PC-9 (cell line): ENCODE measurements at places on chromosomes 1 and 21. TPM values are rescaled to one million over a fixed set of nuclear protein-coding genes. Genes with fewer than 3 reads are reported as not detected.

DNA sequence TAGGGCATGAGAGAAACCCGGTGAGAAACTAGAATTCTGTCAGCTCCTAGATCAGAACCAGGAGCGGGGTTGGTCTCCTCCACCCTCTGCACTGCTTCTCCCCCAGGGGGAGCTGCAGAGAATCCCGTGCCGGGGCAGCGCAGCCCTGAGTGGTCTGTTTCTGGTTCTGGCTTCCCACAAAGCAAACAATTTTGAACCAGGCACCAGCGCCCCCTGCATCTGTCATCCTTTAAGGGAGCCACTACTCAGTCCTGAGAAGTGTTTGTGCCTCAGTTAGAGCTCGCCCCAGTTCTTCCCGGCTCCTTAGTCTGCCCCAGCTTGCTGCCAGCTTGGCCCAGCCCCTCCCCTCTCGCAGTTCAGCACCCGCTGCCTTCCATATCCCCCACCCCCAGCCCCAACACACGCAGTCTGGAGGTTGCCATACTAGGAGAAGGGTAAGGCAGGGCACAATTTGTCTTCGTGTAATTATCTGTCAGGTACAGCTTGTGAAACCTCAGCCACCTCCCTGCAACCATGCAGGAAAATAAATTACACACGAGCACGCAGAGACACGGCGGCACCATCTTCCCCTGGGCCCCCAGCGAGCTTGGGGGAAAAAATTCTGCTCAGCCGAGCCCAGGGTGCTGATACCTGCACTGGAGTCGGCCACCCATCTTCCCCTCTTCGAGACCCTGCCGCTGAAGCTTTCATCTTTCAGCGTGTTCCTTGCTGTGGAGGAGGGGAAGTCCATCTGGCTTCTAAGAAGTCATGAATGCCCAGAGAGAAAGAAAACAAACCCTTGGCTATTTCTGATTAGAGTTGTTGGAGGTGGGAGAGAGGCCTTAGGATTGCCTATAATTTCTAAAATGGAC is 62.6 kb upstream of the CD1D start:
- no peak for DNase-seq

DNA sequence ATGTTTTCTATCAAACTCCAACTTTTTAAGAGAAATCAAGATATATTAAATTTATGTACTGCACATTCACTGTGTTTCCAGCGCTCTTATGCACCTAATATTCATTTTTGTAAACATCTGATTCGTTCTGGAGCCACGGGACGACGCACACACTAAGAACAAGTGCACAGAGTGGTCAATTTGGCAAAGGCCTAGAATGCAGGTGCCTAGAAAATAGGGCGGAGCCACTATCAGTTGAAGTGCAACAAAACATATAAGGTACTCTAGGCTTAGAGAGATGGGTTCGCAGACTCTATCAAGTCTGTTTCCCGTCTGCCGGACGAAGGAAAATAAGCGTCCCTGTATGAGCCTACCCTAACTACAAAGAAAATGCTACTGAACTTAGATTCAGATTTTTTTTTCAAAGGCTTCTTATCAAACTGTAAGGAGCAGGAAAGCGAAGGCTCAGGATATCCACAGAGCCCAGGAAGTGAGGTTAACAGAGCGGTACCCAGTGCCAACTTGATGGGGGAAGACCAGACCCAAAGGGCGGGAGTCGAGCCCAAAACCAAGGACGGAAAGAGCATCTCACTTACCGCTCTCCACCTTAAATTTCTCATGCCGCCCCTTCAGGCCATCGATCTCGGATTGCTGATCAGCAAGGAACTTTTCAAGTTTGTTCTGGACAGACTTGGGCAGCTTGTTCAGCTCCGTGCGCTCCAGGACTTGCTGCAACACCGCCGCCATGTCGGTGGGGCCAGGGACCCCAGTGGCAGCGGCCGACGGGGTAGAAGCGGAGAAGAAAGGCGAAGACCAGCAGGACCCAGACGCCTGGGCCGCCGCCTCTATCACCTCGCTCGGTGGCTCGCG is 526 bp downstream of the TPR start:
- DNase-seq, result peak; percentile 8

GRCh38 chr1:116482490-116482889 is 88.3 kb downstream of the CD58 start:
- DNase-seq, result no peak

Gene OR2T11
- not detected in 2 replicates for total RNA-seq

- DNase-seq, result no peak
These were observed 53.5 kb downstream of the CAPN2 start for GRCh38 chr1:223765719-223766340.

GRCh38 chr1:32989160-32990050 is 24.8 kb upstream of the RNF19B start:
- DNase-seq, result peak; percentile 65

DNA sequence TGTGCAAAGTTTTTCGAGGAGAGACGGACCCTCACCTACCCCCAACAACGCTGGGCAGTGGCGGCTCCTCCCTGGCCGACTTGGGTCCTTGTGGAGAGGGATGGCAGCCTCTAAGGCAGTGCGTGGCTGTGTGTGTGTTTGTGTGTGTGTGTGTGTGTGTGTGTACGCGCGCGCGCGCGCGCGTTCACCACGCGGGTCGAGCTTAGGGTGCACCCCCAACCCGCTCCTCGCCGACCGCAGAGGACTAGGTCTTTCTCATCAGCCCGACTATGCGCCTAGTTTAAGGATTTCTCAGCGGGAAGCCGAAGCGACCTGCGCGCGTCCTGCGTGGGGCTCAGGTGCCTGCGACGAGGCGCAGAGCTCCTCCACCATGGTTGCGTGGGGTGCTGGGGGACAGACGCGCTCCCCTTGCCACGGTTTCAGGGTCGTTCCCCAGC is 940 bp downstream of the SOX13 start:
- DNase-seq, result no peak

GRCh38 chr1:234778221-234779159 is 168.5 kb upstream of the IRF2BP2 start:
- DNase-seq, result no peak

GRCh38 chr1:234896477-234897389 is 231.9 kb downstream of the TOMM20 start:
- no peak for DNase-seq

Gene CNR2
- total RNA-seq, result not detected in 2 replicates

GRCh38 chr1:26529655-26530409 is at the start of gene RPS6KA1:
RPS6KA1 (plus strand) TSS chr1:26529761; CDS start chr1:26529921, 160 bp downstream.
- peak; percentile 73 for DNase-seq

DNA sequence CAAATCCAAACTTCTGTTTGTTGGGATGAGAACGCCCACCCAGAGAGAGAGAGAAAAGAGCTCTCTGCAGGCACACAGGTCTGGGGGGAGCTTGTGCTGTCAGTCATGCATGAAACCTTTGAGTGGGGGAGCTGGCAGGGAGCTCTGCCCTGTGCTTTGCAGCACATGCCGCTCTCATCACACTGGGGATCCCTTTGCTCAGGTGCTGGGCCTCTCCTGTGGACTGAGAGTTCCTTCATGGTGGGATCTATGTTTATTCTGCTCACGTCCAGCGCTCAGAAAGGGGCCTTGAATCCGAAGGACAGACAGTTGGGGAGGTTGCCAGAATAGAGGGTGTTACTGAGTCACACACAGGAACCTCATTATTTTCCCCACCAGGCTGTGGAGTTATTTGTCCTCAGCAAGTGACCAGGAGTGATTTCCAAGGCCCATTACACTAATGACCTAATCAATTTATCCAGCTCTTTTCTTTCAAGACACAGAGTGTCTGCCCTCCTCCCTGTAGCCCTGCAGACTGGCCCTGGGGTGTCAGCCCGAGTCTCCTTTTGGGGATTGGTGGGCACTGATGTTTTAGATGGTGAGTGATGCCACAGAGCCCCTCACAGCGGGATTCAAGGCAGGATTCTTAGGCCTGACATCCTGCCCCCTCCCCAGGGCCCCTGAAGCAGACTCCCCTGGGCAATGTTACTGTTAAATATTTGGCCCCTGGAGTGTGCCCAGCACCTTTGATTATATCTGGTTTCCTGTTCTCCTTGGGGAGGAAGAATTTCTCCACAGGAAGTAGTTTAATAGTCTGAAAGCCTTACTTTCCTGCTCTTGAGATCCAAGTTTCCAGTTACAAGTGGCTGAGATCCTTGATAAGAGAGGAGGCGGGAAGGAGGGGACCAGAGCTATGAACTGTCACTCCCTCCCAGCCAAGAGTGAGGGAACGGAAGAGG is 22.3 kb downstream of the MYBPH start:
- no peak for DNase-seq

Gene SGIP1
- total RNA-seq, result not detected in 2 replicates

- no peak for DNase-seq
These were observed 155.0 kb downstream of the TOMM20 start for GRCh38 chr1:234973426-234974250.

GRCh38 chr1:119712342-119713038 is 756 bp downstream of the PHGDH start:
- peak; percentile 90 for DNase-seq

- no peak for DNase-seq
These were observed 200.1 kb downstream of the AMY1C start for GRCh38 chr1:103949779-103950178.

DNA sequence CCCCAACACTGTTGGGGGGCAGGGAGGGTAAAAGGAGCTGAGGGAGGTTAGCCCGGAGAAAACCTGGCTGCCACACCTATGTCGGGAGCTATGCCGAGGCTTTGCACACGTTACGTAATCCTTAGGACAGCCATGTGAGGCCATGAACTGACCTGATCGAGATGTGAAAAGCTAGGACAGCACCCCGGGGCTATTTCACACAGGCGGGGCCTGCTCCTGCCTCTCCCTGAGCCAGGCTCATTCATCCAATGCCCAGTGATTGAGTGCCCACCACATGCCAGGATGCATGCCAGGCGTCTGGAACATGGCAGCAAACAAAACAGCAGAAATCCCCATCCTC is 30.2 kb downstream of the LDLRAP1 start:
- peak; percentile 84 for DNase-seq

DNA sequence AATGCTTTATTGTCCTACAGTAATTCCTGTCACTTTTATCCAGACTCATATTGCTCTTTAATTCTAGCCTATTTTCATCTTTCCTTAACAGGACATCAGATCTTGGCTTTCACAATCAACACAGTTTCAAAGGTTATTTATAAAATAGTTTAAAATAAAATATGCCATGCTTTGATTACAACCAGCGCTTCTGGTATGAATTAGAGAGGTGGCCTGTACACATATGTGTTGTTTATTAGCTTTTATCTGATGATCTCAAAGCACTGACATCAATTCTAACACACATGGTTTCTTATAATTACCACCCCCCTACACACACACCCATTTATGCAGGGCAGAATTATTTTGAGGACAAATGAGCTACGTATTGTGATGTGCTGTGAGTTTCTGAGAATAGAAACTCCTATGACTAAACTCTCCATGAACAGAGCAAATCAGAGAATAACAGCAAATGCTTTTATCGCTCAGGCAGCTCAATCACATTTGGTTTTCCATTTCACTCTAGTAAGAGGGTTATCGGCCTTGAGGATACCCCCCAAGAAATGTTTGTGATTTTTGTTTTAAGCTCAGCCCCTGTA is 18.0 kb downstream of the CD247 start:
- DNase-seq, result no peak

GRCh38 chr1:54287176-54287650 is 87.2 kb downstream of the MRPL37 start:
- DNase-seq, result no peak

Gene TARDBP
- 142 and 177 TPM in 2 replicates for total RNA-seq

DNA sequence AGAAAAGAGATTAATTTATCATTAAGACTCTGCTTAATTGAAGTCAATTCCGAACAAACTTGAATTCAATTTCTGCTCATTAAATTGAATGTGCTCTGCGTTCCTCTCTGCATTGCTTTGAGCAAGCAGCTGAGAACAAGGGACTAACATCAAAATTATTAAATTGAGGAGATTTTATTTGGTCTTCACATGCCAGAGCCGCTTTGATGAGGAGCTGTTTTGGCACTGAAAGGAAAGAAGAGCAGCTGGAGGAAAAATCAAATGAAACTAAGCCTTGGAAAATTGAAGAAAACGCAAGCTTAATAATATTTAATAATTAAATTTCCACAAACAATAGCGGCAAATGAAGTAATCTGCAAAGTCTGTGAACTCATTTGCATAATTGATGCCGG is 222.0 kb upstream of the PKN2 start:
- no peak for DNase-seq

- no peak for DNase-seq
These were observed 80.1 kb downstream of the TTLL7 start for GRCh38 chr1:83918688-83919285.

DNA sequence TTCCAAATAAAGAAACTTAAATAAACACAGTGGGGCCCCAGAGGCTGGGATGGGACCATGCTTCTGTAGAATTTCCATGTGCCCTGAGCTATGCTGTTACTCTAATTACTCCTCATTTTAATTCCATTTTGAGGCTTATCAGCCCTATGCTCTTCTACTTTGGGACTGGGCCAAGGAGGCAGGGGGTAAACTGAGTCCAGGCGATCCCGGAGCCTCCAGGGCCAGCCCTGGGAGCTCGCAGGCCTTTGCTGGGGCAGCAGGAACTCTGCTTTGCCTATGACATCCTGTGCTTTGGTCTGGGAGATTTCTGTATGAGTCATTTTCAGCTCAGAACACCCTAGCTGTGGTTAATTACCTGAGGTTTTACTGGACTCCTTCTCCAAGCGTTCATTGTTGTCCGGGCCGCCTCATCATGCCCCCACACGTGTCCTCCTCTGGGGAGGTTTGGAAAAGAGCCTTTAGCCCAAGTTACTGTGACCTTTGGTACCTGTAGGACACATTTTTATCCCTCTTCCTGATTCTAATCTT is 95.7 kb downstream of the RHOU start:
- DNase-seq, result no peak

Gene SMG7
- 56.0 and 72.9 TPM in 2 replicates for total RNA-seq

- DNase-seq, result no peak
These were observed 702.3 kb downstream of the BRINP3 start for GRCh38 chr1:189775343-189775742.

GRCh38 chr1:87853576-87854351 is 525.1 kb downstream of the LMO4 start:
- no peak for DNase-seq

- DNase-seq, result no peak
These were observed 22.1 kb downstream of the PSEN2 start for GRCh38 chr1:226892524-226892875.

GRCh38 chr1:91750398-91750996 is 135.5 kb downstream of the TGFBR3 start:
- no peak for DNase-seq

Gene DIRAS3
- total RNA-seq, result not detected in 2 replicates

DNA sequence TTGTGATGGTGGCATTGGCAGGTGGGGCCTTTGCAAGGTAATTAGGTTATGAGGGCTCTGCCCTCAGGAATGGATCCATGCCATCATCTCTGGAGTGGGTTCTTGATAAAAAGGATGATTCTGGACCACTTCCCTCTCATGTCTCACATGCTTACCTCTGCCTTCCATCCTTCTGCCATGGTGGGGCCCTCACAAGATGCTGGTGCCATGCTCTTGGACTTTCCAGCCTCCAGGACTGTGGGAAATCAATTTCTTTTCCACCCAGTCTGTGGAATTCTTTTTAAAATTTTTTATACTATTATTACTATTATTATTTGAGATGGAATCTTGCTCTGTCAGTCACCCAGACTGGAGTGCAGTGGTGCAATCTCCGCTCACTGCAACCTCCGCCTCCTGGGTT is 57.3 kb downstream of the ACBD3 start:
- no peak for DNase-seq

Gene OR2G3
- not detected in 2 replicates for total RNA-seq
